Caudate nucleus (tissue), 63 donors: ENCODE measurements at places on chromosomes 7 and 10.

- no peak for DNase-seq
Observed at GRCh38 chr7:44215531-44215930, 14.8 kb downstream of the YKT6 start.

DNA sequence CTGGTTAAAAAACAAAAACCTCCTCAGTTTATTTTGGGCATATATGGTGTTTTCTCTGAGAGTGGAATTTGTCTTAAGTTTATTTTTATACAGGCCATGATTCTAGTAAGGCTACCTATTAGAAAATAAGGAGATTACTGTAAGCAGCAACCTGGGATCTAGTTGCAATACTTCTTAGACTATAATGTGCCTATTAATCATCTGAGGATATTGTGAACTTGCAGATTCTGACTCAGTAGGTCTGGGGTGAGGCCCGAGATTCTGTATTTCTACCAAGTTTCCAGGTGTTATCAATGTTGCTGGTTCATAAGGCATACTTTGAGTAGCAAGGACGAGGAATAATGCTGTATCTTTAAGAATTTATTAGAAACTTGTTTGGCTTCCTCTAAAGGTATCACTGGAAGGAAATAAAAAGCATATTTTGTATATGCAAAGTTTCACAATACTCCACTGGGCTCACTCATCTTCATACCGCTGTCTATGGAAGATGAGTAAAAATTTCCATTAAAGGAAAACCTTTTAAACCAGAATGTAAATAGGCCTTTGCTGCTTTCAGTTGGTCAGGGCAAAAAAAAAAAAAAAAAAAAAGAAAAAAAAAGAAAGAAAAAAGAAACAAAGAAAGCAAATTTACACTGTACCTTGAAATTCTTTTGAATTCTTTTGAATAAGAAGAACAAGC lies 105.8 kb downstream of the BMPER start:
- DNase-seq: no peak

DNA sequence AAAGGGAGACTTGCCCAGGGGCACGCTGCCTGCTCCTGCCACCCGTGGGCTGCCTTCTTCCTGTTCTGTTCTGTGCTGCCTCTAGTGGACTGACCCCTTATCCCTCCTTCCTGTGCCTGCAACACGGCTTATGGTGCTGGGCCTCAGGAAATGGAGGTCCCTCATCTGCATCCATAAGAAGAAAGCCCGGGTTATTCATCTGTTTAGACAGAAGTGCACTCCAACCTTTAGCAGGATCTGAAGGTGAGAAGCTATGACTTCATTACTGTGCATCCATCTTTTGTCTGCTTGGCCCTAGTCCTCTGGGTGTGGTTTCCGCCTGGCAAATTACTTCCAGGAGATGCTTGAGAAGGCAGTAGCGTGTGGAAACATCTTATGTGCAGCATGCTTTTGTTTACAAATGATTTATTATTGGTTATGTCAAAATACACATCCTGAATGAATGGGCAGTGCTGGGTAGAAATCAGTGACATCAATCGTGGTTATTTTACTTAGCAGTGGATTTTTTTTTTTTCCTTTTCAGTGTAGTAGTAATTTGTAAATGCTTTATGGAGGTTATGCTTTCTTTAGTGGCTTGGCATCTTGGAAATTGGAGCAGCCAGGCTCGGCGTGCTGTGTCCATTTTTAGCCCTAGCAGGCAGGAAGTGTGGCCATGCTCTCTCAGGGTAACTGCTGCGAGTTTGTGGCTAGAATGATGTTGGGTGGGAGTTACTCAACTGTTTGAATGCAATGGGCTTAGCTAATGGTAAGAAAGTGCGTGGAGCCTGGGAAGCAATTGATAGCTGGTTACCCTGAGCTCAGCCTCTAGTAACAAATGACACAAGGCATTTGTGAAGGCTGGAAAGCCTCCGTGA lies 12.7 kb downstream of the PTPRE start:
- DNase-seq: no peak

DNA sequence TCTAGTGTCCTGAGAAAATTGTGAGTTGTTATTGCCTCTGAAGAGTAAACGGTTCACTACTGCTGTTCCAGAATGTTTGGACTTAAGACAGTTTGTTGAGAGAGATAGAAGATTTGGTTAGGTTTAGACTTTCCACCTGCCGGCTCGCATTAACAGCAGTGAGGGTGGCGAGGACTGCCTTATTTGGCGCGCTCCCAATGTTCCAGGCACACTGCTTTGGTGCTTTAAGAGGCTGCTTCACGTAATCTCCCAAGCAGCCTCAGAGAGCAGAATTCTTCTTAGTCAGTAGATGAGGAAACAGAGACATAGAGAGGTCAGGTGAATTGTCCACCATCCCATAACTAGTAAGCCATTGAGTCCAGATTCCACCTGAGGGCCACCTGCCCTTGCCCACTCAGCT lies 41.1 kb downstream of the GLRX3 start:
- no peak for DNase-seq

DNA sequence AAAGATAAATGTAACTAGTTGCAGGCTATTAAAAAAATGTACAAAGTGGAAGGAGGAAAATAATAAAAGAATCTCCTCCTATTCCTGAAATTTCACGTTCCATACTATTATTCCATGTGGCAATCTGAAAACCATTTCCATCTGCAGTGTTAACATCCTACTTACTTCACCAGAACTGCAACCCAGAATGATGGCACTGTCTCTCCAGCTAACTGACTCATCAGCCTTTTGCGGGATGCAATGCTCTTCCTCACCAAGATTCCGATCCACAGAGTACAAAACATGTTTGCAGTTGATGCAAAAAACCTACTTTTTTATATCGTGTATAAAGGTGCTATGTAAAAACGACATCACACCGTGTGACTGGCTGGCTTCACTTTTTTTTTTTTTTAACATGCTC lies 50.8 kb downstream of the ESYT2 start:
- DNase-seq: no peak

DNA sequence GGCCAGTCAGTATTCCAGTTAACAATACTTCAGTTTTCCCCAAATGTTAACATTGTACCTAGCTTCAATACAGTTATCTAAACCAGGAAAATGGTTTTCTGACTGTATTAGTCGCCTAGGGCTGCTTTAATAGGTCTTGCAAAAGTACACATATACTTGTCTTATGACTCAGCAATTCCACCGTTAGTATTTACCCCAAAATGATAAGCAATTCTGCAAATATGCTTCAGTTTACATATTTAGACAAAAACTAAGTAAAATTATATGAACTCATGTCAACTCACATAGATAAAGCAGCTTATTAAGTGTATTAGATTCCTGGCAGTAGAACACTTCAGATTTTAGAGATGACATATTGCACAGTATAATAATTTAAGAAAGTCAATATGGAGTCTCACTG lies 363.3 kb downstream of the ARL4A start:
- no peak for DNase-seq

DNA sequence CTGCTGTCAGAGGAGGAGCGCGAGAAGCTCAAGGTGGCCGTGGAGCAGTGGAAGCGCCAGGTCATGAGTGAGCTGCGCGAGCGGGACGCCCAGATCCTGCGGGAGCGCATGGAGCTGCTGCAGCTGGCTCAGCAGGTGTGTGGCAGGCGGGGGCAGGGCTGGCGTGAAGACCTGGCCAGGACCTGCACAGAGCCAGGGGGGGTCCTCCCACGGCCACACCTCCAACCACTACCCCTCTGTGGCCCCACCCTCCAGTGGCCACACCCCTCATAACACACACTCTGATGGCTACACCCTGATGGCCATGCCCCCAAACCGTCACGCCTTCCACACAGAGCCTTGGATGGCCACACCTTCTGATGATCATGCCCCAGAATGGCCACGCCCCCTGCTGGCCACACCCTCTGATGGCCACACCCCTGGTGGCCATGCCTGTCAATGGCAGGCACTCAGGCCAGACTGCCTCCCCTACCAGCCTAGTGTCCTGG lies 23.4 kb upstream of the DPYSL4 start:
- DNase-seq: no peak

- DNase-seq: no peak
Observed at GRCh38 chr7:76233538-76234281, 32.0 kb downstream of the SRRM3 start.

- no peak for DNase-seq
Observed at GRCh38 chr10:49117376-49118070, 2.2 kb upstream of the VSTM4 start.

DNA sequence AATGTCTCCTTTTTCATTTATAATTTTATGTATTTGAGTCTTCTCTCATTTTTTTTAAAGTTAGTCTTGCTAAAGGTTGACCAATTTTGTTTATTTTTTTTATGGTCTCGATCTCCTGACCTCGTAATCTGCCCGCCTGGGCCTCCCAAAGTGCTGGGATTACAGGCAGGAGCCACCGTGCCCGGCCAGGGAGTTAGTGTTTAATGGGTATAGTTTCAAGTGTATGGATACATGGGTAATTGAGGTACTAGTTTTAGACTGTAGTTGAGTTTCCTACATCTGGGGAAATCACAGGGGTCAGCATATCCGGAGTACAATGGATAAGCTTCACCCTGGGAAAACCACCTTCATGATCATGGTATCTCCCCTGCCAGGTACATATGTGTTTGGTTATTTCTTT lies 267.3 kb upstream of the KCND2 start:
- DNase-seq: no peak

DNA sequence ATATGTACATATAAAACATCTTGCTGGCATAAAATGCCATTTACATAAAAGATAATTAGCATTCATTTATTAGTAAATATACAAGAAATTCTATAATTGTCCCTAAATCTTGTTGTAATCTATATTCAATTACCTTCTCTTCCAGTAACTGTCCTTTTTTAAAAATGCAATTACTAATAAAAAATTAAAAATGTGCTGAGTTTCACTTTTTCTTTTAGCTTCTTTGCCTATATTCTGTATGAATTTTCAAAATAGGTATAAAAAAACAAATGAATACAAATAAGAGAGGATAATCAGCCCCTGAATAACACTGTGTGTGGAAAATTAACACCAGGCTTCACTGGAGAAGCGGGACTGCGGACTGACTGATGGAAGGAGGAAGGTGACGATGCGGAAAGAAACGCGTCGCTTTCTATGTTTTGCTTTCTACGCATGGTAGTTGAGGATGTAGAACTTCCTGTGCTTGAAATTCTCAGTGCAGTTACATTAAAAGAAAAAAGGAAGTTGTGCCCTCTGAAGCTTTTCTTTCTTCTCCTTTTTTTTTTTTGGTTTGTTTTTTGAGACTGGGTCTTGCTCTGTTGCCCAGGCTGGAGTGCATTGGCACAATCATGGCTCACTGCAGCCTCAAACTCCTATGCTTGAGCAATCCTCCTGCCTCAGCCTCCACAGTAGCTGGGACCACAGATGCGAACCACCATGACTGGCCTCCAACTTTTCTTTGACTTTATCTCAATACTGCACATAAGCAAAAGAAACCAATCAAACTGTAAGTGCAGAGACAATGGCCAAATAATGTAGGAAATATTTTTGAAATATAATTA lies 7.4 kb upstream of the ZMYND11 start:
- DNase-seq: no peak

- DNase-seq: no peak
Observed at GRCh38 chr10:54402576-54402975, 398.5 kb downstream of the PCDH15 start.

DNA sequence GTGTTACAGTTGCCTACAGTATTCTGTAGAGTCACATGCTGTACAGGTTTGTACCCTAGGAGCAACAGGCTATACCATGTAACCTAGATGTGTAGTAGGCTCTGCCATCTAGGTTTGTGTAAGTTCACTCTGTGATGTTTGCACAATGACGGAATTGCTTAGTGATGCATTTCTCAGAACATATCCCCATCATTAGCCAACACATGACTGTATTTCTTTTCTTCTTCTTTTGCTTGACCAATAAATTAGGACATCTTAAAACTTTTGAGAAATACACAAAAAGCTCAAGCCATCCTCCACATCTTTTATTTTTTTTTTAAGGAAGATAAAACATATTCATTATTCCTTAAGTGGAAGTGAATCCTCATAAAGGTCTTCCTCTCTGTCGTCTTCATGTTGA lies 5.4 kb upstream of the PFKFB3 start:
- DNase-seq: no peak

DNA sequence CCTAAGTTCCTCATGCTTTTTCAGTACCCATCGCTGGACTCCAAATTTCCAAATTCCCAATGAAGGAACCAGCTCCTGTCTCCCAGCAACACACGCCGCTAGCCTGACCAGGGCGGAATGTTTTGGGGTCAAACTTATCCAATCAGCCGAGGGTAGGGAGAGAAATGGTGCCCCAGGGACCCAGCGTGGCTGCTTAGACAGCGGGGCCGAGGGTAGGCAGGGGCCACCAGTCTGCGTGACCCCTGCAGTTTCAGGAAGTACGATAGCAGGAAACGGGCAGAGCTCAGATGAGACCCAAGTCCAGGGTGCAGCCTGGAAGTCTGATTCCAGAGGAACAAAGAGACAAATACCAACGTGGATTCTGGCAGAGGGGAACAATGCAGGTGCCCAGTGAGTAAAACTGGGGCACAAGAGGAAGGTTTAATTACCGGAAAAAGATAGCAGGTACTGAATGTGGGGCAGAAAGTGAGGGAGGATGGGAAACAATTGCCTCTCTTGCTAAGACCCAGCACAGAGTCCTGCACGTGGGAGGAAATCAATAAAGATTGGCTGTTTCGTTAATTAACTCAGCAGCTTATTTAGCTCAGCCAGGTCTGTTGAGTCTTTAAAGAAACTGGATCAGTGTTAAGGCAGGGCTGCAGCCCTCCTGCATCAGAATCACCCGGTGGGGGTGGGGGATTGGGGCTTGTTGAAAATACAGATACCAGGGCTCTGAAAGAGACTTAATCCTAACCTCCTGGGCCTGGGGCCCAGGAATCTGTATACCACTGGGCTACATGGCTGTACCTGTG lies 50.4 kb upstream of the NFE2L3 start:
- no peak for DNase-seq

DNA sequence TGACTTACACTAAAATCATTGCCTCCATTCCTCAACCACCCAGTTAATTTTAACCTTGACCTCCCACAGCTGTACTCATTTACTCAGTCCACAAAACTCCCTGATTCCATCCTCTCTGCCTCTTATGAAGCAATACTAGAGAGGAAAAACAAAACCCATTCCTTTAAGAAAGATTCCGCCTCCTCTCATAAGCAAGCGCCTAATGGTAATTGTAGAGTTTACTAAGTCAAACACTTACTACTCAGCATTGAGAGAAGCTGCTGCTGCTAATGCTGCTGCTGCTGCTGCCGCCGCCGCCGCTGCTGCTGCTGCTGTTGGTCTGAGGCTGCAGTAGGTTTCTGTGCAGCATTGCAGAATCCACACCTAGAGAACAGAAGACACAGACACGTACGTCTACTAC lies 2.1 kb upstream of the ADD3 start:
- peak; percentile 28 for DNase-seq
